ENCODE measurements at places on chromosomes 6 and 20.

DNA sequence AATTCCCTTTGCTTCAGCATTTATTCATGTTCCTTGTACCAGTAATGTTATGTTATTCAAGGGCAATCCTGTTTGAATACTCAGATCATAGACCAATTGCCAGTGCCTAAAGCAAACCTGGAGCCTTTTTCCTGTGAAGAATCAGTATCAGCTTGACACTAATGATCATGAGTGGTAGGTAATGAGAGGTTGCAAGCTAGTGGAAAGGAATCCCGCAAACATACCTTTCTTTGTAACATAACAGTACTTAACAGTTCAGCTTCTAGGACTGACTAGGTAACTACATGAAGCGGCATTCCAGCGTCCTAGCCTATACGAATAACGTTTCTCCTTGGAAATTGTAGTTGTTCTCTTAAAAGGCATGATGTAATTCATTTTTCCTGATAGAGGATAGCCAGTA, 253.7 kb downstream of the TMEM242 start:
- DNase-seq = peak; percentile 38

GRCh38 chr20:38033330-38034107, at the start of the genes RPRD1B and TTI1:
TSS of gene RPRD1B (plus strand) at chr20:38033746. CDS start at chr20:38033948, 202 bp downstream.
TSS of gene TTI1 (minus strand) at chr20:38033456. CDS start at chr20:38013816, 19,640 bp downstream.
- DNase-seq = peak; percentile 81

GRCh38 chr6:79369026-79369425, 134.5 kb upstream of the HMGN3 start:
- DNase-seq = no peak

DNA sequence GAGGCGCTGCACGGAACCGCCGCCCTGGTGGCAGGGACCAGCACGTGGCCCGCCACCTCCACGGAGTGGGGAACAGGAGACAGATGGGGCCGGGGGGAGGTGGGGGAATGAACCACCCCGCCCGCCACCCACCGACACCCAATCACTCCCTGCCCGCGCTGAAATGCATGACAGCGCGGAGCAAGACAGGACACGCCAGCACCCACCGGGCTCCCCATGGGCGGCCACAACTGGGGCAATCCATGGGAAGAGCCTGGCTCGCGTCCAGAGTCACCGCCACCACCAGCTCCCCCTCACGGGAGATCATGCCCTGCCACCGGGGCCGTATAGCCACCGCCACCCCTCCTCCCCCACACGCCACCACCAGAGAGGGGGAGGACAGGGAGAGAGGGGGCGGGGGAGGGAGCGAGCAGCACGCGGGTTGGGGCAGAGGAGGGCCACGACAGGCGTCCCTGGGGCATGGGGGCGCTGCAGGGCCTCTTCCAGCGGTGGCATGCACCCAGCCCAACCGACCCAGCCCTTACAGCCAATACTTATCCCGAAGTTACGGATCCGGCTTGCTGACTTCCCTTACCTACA, 744.3 kb upstream of the DEFB115 start:
- DNase-seq = no peak

DNA sequence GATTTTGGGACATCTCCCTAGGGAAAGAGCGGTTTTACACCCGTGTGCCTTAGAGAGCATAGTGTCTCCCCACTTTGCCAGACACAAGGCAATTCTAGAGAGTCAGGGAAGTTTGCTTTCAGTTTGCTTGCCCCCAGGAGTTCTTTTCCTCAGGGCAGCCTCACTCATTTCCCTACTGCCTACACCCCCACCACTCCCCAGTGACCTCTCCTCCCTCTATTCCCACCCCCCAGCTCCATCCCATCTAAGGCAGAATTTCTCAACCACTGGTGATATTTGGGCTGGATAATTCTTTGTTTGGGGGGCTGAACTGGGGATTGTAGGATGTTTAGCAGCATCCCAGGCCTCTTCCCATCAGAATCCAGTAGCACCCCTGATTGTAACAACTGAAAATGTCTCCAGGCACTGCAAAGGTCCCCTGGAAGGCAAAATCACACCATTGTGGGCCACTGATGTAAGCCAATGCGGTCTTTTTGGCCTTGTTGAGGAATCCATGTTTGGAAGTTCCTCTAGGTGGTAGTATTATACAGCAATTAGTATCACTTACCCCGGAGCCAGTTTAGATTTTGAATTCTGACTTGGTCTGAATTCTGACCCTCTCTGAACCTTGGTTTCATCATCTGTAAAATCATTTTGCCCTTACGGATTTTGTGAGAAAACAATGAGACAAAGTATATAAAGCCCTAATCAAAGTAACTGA, 1.3 kb downstream of the EPPIN start:
- peak; percentile 40 for DNase-seq

DNA sequence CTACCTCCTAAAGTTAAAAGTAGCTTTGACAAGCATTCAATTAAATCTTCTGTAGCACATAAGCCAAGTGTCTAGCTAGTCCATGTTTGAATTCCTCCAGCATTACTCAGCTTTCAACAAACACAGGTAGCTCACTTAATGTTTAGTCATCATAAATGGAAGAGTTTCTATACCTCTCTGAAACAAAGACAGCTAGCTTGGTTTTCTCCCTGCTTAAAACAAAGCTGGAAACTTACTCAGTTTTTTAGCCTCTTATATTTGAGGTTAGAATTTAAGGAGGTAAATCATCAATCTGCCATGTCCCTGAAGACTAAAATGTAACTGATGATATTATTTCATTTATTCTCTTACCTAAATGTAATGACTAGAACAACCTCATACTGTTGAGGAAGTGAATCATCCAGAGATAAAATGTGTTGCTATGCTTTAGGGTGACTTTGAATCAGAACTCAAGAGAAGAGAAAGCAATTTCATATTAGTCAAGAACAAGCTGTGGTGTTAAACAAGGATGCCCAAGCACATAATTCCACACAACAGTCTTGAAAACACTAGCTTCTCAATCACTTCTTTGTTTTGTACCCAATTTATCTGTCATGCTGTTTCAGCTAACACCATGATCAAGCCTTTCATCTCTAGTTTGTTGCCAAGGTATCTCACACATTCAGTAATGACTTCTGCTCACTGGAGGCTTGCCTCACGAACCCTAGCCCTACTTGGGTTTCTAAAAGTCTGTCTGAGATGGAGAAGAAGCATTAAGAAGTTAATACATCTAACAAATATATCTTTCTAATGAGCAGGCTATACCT, 251.9 kb downstream of the EPM2A start:
- DNase-seq = peak; percentile 79

GRCh38 chr6:53585208-53585900, 40.5 kb upstream of the GCLC start:
- no peak for DNase-seq

DNA sequence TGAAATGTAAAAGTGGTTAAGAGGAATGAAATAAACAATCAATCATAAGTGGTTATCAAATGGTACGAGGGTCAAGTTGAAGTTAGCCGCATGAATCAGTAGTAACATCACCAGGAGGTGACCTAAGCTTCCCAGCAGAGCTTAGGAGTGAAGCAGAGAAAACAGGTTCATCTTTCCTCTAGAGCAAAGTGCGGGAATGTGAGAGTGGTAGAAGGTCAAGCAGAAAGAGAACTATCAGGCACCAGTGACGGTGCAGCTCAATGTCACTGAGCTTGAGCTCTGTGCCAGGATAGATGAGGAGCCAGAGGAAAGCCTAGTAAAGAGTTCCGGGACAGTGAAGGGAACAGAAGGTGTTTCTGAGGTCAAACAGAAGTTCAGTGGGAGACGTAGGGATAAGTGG, 20.8 kb upstream of the TNFAIP3 start:
- no peak for DNase-seq

GRCh38 chr6:114218437-114219340, 124.1 kb downstream of the HS3ST5 start:
- DNase-seq = no peak

- no peak for DNase-seq
Observed at GRCh38 chr6:165883851-165884640, 221.0 kb upstream of the PDE10A start.

DNA sequence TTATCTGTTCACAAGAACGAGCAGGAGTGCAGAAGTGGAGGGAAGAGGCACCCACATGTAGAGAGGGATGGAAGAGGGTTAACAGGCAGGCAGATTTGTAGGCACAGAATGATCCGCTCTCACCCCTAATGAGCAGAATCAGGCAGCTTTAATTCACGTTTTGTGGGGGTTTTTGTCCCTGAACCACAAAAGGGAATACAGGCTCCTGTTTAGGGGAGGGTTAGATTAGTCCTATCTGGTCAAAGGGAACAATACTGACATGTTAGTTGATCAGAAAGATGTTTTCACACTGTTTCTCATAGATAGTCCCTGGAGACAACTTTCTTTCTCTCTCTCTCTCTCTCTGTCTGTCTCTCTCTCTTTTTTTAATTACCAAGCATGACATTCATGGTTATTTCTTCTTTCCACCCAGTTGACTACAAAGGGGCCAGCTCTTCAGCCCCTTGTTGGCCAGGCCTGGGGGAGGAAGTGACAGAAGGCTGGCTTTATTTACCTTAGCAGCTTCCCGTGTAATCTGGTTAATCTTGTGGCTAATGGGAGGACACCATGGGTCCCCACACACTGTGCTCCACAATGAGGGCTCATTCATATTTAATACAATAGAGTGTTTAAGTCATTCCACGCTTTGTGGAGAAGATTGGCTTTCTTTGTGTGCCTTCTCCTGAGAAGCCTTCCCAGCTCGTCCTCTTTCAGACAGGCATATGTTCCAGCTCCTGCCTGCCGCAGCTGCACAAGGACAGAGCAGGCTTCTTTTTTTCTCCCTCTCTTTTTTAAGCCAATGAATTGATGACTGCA, 958.8 kb downstream of the TFAP2A start:
- peak; percentile 4 for DNase-seq

- no peak for DNase-seq
Observed at GRCh38 chr6:85561750-85562357, 31.8 kb downstream of the SNX14 start.

GRCh38 chr6:116881236-116881635, 4.2 kb downstream of the RFX6 start:
- no peak for DNase-seq

DNA sequence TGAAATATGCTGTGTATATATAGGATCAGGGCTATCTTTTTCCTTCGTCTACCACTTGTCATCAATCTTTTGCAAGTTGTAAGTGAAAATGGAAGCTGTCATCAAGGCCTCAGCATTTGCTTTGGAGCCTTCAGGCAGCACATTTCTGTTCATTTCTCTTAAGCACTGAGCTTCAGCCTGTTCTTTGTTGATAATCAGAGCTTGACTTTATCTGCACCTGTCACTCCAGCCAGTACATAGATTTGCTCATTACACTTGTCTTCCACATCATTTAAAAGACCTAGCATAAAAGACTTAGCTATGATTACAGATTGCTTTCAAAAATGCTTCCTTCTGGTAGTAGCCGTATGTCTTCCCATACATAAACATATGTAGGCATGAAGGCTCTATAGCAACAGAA, 189.8 kb upstream of the GRIK2 start:
- DNase-seq = no peak

- no peak for DNase-seq
Observed at GRCh38 chr6:68229566-68229965, 405.5 kb upstream of the ADGRB3 start.

- DNase-seq = no peak
Observed at GRCh38 chr20:50425076-50425475, 85.1 kb upstream of the PTPN1 start.

GRCh38 chr20:37946946-37947345, 44.0 kb downstream of the VSTM2L start:
- no peak for DNase-seq

- no peak for DNase-seq
Observed at GRCh38 chr6:129567374-129567773, 142.6 kb downstream of the ARHGAP18 start.

DNA sequence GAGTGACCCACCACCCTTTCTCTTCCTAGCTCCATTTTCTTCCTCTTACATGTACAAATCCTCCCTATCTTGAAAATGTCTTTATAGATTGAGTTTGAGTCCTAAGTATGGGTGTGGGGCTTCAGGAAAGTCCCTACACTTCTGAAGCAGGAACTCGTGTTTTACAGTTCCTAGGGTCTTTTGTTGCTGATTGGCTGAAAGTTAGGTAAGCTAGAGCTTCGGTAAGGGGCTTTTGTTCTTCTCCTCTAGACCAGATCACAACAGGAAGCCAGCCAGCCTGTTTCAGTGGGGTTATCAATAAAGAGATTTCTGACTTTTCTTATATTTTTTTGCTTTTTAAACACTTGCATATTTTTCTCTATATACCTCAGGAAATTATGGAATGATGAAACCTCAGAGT, 51.3 kb downstream of the CNR1 start:
- DNase-seq = no peak

GRCh38 chr20:51233345-51233744, 210.4 kb upstream of the KCNG1 start:
- no peak for DNase-seq

GRCh38 chr6:41325446-41326066, 9.9 kb upstream of the NCR2 start:
- DNase-seq = no peak

- no peak for DNase-seq
Observed at GRCh38 chr20:19672498-19672897, 85.6 kb upstream of the RIN2 start.

DNA sequence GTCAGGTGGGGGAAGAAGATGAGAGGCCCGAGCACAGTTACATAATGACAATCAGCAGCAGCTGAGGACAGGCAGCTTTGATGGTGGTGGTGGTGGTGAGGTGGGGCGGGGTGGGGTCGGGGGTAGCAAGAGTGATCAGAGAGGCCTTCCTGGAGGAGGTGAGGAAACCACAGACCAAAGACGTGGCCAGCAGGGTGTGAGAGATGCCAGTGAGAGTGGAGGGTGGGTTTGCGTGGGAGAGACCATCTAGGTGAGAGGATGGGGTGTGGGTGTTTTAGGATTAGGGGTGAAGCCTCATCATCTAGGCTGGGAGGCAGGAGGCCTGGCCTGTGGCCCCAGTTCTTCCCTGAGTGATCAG, 76.0 kb upstream of the TOX2 start:
- no peak for DNase-seq

DNA sequence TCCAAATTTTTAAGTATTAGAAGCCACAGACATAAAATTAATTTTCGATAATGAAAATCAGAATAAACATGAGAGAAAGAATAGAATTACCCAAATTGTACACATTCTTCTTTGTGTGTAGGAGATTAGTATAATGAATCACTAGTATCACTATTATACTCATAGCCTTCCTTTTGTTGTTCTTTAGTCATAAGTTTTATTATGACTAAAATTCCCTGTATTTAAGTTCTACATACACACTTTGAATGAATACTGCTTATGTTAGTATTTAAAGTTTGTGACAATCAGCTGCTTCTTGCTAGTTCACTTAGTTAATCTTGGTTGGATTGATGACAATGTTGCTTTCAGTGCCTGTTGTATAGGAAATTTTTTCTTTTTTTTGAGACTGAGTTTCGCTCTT, 72.7 kb downstream of the CCDC170 start:
- no peak for DNase-seq

DNA sequence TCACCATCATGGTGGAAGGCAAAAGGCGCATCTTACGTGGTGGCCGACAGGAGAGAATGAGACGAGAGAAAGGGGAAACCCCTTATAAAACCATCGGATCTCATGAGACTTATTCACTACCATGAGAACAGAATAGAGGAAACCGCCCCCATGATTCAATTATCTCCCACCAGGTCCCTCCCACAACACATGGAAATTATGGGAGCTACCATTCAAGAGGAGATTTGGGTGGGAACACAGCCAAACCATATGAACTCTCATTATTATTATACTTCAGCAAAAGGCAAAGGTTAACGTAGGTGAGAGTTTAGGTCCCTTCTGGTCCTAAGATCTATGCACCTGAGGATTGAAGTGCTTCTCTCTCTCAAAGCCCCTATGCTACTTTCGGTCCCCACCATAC, 2.4 kb upstream of the PFDN4 start:
- DNase-seq = no peak

Data from kidney glomerular epithelial cell (primary cell).